ENCODE measurements at places on chromosomes 2 and 18. TPM values are rescaled to one million over a fixed set of nuclear protein-coding genes. Genes with fewer than 3 reads are reported as not detected.
A peak's percentile ranks its signal among the peaks of the same experiment; 100 is the strongest.

GRCh38 chr2:195658541-195658890, 1.5 kb downstream of the SLC39A10 start:
- H3K27ac ChIP-seq, result peak overlapping the region; percentile 99
- no peaks in the 10 kb centered on the region for H3K27me3 ChIP-seq
- H3K4me1 ChIP-seq, result peaks cover 49% of the 10 kb centered on the region
- peaks cover 25% of the 10 kb centered on the region for H3K36me3 ChIP-seq
- DNase-seq, result peak; percentile 27
- peak overlapping the region; percentile 92 for H3K4me3 ChIP-seq

The RBM43 gene
- 5.5 TPM for total RNA-seq

DNA sequence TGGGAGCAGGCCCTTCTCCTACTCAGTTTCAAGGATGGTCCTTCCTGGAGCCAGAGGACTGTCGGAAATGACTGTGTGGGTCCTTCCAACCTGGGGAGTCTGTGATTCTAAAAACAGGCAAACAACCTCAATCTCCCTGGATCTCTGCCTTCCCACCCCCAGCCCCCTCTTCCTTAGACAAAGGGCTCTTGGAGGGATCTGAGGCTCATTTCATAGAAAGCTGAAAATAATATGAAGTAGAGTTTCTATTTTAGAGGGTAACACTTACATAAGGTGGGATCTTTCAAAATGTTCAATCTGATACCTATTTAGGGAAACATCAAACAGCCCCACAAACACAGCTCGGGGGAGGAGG, 69.4 kb downstream of the RHOB start:
- peaks cover 3% of the 10 kb centered on the region for H3K36me3 ChIP-seq
- peaks cover 6% of the 10 kb centered on the region for H3K4me1 ChIP-seq
- DNase-seq, result no peak

DNA sequence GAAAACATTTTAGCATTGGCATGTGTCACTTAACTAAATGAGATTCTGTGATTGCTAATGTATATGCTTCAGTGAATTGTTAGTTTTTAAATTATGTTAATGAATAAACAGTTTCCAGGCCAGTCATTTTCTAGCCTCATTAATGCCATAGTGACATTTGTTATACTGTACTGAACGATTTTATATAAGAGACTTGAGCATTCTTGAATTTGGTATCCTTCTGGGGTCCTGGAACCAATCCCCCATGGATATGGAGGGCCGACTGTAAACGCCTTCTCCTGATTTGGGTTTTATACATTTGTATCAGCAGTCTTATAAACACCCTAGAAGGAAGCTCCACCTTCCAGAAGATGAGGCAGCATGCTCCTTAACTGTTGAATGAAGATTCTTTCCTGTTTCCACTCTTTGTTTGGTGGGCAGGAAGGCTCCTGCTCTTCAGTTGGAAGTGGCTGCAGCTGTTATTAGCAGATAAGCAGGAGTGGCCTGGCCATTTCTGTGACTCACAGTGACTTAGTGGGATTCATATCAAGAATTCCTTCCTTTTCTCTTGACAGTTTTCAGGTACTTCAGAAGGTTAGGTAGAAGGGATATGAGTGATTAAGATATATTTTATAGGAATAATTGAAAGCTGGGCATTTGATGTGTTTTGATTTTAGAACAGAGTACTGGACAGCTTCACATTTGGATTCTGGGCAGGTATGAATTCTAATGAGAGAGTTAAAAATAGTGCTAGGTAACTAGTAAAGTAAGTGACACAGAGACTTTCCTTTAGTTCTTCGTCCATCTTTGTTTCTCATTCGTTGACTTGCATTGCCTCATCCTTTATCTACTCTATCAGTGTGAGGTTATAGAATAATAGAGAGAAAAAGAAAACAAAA, 124.9 kb downstream of the PLCL1 start:
- peaks cover 41% of the 10 kb centered on the region for H3K4me1 ChIP-seq
- H3K27me3 ChIP-seq, result no peaks in the 10 kb centered on the region
- H3K4me3 ChIP-seq, result no peak overlapping the region
- no peaks in the 10 kb centered on the region for H3K36me3 ChIP-seq

GRCh38 chr2:218223046-218223445, 6.1 kb downstream of the ARPC2 start:
- H3K4me3 ChIP-seq, result peak overlapping the region; percentile 89
- peak overlapping the region; percentile 99 for H3K27ac ChIP-seq
- peaks cover 98% of the 10 kb centered on the region for H3K4me1 ChIP-seq

DNA sequence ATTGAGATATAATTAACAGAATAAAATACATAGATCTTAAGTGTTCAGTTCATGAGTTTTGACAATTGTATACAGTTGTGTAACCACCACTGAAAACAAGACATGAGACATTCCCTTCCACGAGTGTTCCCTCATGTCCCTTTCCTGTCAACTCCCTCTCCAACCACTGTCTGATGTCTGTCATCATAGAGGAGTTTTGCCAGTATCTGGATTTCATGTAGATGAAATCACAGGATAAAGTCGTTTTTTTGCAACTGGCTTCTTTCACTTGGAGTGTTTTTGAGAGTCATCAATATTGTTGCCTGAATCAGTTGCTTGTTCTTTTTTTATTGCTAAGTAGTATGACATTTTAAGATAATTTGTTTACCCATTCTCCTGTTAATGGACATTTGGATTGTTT, 52.7 kb downstream of the RBMS1 start:
- H3K4me1 ChIP-seq, result no peaks in the 10 kb centered on the region
- no peak for DNase-seq
- no peaks in the 10 kb centered on the region for H3K27me3 ChIP-seq

- no peak overlapping the region for H3K27ac ChIP-seq
- no peaks in the 10 kb centered on the region for H3K27me3 ChIP-seq
- no peak overlapping the region for H3K4me3 ChIP-seq
- no peaks in the 10 kb centered on the region for H3K36me3 ChIP-seq
- no peak for DNase-seq
Measured at GRCh38 chr2:1309507-1309906, 103.8 kb upstream of the TPO start.

GRCh38 chr2:100620481-100620880, 57.7 kb downstream of the PDCL3 start:
- no peak overlapping the region for H3K27ac ChIP-seq
- H3K4me1 ChIP-seq, result peaks cover 11% of the 10 kb centered on the region
- no peak overlapping the region for H3K4me3 ChIP-seq
- no peaks in the 10 kb centered on the region for H3K27me3 ChIP-seq
- H3K36me3 ChIP-seq, result peaks cover 4% of the 10 kb centered on the region

- H3K4me3 ChIP-seq, result no peak overlapping the region
- peaks cover 7% of the 10 kb centered on the region for H3K4me1 ChIP-seq
Measured at GRCh38 chr2:239194731-239195317, 206.0 kb downstream of the HDAC4 start.

The MALL gene
- 0.17 TPM for total RNA-seq

The MC4R gene
- not detected for total RNA-seq

DNA sequence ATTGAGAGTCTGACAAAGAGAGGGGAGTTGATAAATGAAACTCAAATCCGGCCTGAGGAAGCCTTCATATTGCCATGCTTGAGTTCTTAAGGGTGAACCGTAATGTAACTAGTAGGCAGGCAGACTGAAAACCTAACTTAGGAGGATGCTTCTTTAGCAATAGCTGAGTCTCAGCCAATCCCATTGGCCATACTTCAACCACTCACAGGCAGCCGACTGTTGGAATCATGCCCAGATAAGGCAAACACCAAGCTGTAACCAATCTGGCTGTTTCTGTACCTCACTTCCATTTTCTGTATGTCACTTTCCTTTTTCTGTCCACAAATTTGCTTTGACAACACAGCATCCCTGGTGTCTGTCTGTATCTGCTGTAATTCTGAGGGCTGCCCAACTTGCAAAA, 39.5 kb downstream of the TPRKB start:
- DNase-seq, result no peak
- peaks cover 12% of the 10 kb centered on the region for H3K27me3 ChIP-seq
- H3K27ac ChIP-seq, result no peak overlapping the region

GRCh38 chr2:217399291-217399690, 539.4 kb upstream of the TNP1 start:
- peaks cover 8% of the 10 kb centered on the region for H3K4me1 ChIP-seq
- no peak overlapping the region for H3K4me3 ChIP-seq
- H3K27ac ChIP-seq, result no peak overlapping the region
- no peaks in the 10 kb centered on the region for H3K27me3 ChIP-seq
- no peaks in the 10 kb centered on the region for H3K36me3 ChIP-seq
- no peak for DNase-seq

- peaks cover 40% of the 10 kb centered on the region for H3K4me1 ChIP-seq
- H3K36me3 ChIP-seq, result peaks cover 10% of the 10 kb centered on the region
- H3K27ac ChIP-seq, result peak overlapping the region; percentile 93
- H3K4me3 ChIP-seq, result no peak overlapping the region
- DNase-seq, result no peak
Measured at GRCh38 chr2:237742614-237743013, 56.0 kb upstream of the RBM44 start.

GRCh38 chr2:30149976-30150375, 3.2 kb downstream of the YPEL5 start:
- H3K27ac ChIP-seq, result peak overlapping the region; percentile 44
- H3K27me3 ChIP-seq, result no peaks in the 10 kb centered on the region
- H3K4me3 ChIP-seq, result peak overlapping the region; percentile 94
- DNase-seq, result no peak
- H3K4me1 ChIP-seq, result peaks cover 66% of the 10 kb centered on the region

The MEP1B gene
- not detected for total RNA-seq

Measured in activated T-cell treated with anti-CD3 and anti-CD28 coated beads, Interleukin-2, amount 50 U/mL, for 72 hours (primary cell).